ENCODE measurements at places on chromosomes 7 and 10.

DNA sequence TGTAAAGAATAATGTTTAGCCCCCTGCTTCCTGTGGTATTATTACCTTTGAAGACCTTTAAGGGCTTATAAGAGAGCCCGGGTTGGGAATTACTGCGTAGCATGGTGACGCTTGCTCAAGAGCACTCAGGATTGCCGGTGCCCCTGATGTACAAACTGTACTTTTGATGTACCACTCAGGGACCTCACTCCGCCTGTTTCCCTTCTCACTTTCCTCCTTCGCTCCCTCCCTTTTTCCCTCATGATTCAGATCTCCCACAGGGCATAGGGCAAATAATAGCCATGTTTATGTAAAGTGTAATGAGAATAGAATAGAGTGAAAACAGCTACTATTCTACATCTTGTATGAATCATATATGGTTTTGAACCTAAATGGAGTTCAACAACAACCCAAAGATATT, 77.8 kb upstream of the PDCD4 start:
- DNase-seq, result no peak

- no peak for DNase-seq
Observed at GRCh38 chr7:156984174-156984891, 26.1 kb downstream of the MNX1 start.

DNA sequence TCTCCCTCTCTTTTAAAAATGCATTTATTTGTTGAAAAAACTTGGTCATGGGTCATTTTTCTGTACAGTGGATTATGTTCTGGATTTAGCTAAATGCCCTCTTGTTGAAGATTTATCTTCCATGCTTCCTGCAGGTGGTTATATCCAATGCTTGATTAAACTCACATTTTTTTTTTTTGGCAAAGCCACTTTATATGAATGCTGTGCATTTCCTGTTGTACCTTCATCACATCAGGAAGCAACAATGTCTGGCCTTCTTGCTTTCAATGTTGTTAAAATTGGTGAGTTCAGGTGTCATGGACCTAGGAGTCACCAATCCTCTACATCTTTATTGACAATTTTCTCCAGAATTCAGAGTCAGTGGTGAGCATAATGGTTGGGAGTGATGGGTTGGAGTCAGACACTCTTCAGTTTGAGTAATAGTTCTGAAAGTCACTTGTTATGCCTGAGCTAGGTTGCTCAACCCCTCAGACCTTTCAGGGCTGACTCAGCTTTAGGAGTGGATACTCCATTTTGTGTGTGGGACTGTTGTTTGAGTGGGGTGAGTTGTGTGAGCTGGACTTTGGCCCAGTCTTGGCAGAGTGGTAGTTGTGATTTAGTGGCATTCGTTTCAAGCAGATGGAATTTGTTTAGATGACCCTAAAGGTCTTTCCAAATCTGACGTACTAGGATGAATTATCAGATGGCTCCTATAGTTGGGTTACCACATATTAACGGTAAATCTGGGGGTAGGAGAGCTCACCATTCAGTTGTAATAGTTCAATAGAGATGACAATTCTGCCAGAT, 213.5 kb upstream of the ZNF32 start:
- no peak for DNase-seq

DNA sequence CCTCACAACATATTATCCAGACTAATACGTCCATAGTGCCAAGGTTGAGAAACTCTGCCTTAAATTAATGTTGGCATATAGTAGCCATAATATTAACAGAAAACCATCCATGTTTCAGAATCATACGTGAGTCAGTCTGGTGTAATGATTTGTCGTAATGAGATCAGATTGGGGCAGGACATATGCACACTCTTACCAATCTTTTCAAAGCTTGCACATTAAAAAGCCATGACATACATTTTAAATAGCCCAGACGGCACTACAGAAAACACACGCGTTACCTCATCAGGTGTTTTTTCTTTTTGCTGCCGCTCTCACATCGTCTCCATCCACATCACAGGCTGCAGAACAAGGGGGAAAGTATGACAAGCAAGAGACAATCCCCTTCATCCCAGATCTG, 211.6 kb downstream of the NEBL start:
- DNase-seq, result no peak

DNA sequence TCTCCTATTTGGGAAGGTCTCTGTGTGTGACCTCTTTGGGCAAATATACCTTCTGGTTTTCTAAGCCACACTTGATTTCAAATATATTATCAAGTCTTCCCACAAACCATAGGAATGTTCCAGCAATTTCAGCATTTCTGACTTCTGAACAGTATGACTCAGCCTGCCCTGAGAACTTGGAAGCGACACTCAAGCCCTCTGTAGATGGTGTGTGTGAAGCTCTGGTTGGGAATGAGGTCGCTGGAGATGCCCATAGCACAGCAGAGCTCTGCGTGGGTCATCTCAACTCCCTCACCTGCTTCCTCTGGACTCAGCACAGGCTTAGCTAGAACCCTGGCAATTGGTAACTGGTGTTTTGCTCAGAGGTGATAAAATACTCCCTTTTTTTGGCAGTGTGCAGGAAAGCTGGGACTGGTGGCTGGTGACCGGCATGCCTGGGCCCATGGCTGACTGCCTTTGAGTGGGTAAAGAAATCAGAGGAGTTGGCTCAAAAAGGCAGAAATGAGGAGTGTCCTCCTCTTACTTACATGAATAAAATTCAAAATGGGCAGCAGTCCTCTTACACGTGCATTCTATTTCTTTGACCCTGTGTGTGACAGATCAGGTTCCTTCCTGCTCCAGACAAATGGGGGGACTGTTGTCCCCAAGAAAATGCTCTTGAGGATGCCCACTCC, 87.5 kb upstream of the NRP1 start:
- DNase-seq, result no peak

DNA sequence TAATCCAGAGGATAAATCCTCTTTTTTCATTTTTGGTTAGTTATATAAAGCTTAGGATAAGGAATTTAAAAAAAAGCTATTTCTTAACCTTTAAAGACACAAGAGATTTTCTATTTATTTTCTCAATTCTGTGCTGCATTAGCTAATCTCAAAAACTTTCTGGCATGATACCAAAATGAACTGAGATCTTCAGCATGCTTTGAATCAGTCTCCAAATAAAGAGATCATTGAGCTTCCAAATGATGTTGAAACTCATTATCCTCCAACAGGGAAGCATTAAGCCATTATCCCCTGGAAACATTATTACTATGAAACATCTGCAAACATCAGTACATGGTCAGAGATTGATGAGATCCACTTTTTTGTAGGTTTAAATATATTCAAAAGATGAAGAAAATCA, 350.3 kb upstream of the TEX47 start:
- DNase-seq, result no peak

GRCh38 chr10:17805921-17806577, 3.1 kb upstream of the MRC1 start:
- DNase-seq, result no peak

DNA sequence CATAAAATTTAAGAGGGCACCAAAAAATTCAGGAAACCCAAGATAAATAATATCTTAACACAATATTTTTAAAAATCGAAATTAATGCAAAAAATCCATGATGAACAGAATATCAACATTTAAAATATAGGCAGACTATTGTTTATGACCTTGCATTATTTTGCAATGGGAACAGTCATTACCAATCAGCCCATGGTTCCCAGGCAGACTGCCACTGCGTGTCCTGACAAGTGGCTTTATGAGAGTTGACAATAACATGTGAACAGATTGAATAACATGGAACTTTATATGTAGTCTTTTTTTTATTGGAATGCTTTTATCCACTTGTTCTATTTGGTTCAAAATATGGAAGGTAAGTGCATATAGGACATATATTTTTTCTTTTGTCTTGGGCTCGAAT, 3.1 kb upstream of the AVPI1 start:
- DNase-seq, result no peak

- no peak for DNase-seq
Observed at GRCh38 chr7:133619491-133619890, 366.6 kb downstream of the EXOC4 start.

- no peak for DNase-seq
Observed at GRCh38 chr7:5077740-5078139, 32.1 kb downstream of the RBAK start.

GRCh38 chr7:135499818-135500217, 10.1 kb downstream of the CNOT4 start:
- DNase-seq, result no peak

GRCh38 chr7:26013551-26014083, 138.4 kb upstream of the NFE2L3 start:
- no peak for DNase-seq

- no peak for DNase-seq
Observed at GRCh38 chr7:74052628-74053027, 24.7 kb downstream of the ELN start.

DNA sequence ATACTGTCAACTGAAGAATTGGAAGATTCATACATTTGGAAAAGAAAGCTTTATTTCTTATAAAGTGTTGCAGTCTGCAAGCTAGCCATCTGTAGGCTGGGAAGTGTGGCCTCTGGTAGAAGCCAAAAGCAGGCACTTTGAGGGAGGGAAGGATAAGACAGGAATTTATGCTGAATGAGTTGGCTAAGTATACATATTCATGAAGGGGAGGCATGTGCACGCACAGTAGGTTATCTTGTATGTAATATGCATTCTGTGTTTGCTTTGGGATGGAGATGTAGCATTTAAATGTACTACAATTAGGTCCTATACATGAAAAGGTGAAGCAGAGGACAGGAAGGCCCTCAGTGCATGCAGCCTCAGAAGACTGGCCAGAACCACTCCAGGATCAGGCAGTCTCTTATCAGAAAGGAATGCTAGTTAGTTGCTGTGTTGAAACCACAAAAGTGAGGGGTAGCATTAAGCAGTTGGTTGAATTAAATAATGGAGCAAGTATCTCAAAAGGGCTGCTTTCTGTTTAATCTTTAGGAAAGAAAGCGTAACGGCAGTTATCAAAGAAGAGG, 40.9 kb downstream of the MYO3A start:
- DNase-seq, result no peak

GRCh38 chr10:132774902-132775863, 10.8 kb downstream of the NKX6-2 start:
- no peak for DNase-seq

Data from esophagus squamous epithelium (tissue), 5 donors.